ENCODE measurements at places on chromosomes 16 and 17.

GRCh38 chr17:82563318-82563717, 43.8 kb downstream of the FOXK2 start:
- DNase-seq: no peak

- DNase-seq: no peak
These were observed 66.5 kb upstream of the IRX3 start for GRCh38 chr16:54353097-54353496.

GRCh38 chr16:87445486-87445885, 47.3 kb downstream of the ZCCHC14 start:
- DNase-seq: no peak

GRCh38 chr16:8908810-8909468, 26.8 kb downstream of the LITAFD start:
- DNase-seq: no peak

GRCh38 chr16:65743558-65743957, 621.7 kb upstream of the CDH11 start:
- DNase-seq: no peak

DNA sequence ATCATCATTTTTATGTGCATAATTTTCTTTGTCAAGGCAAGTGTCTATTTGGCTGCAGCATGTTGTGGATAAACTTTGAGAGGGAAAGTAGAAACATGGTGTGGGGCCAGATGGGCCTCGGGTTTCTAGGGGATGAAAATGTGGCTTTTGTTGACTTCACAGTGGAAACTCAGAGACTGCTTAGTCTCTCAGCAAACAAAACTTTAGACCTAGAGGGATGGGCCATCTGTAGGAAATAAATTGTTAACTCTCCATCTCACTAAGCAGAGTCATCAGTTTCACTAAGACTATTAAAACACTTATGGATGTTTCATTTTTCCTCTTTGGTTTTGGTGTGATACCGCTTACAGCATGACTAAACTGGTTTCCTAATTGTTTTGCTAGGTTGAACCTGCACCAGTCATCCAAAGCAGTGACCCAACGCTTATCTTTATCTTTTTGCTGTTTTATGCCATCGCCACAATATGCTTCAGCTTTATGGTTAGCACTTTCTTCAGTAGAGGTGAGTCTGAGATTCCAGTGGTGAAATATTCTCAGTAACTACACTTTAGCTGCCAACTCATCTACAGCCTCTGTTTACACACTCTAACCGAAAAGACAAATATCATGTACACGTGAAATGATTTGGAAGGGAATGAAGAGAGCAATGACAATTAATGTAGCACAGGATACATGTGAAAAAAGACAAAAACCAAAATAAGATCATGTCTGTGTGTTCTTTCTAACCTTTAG, 60.6 kb upstream of the CRYM start:
- DNase-seq: no peak

DNA sequence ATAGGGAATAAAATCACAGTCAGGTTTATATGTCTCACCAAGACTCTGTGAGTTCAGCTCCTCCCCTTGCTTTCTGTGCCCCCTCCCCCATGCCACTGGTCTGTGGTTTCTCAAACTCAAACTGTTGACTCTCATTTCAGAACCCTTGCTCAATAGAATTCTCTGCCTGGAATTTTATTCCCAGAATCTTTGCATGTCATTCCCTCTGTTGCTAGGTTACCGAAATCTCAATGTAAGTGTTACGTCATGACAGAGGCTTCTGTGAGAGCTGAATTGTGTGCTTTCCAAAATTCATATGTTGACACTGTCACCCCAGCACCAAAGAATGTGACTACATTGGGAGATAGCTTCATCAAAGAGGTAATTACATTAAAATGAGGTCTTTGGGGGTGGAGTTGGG, 1938.8 kb downstream of the TP53TG3F start:
- DNase-seq: no peak

DNA sequence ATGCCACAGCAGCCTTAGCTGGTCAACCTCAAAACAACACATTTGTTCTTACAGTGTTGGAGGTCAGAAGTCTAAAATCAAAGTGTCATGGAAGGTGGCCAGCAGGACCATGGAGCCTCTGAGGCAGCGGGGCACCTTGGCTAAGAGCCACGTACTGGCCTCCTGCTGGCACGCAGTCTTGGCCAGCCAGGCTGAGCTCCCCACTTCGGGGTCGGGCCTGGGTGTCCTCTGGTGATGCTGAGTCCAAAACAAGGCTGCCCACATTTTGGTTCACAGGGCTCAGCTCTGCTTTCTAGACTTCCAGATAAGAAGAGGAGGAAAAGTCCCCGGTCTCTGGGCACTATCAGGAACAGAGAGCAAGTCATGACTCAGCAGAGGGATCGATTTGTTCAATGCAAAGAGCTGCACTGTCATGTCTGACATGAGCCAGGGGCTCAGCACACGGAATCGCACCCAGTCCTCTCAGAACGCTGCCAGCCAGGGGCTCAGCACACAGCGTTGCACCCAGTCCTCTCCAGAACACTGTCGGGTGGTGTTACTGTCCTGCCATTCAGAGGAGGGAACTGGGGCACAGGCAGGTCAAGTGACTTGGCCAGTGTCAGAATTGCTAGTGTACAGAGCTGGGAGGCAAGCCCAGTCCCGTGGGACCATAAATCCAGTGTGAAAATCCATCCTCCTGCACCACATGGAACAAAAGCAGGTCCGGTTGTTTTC, 2.5 kb downstream of the LGALS9 start:
- no peak for DNase-seq

- no peak for DNase-seq
These were observed 80.6 kb upstream of the LGALS9 start for GRCh38 chr17:27550291-27550930.

DNA sequence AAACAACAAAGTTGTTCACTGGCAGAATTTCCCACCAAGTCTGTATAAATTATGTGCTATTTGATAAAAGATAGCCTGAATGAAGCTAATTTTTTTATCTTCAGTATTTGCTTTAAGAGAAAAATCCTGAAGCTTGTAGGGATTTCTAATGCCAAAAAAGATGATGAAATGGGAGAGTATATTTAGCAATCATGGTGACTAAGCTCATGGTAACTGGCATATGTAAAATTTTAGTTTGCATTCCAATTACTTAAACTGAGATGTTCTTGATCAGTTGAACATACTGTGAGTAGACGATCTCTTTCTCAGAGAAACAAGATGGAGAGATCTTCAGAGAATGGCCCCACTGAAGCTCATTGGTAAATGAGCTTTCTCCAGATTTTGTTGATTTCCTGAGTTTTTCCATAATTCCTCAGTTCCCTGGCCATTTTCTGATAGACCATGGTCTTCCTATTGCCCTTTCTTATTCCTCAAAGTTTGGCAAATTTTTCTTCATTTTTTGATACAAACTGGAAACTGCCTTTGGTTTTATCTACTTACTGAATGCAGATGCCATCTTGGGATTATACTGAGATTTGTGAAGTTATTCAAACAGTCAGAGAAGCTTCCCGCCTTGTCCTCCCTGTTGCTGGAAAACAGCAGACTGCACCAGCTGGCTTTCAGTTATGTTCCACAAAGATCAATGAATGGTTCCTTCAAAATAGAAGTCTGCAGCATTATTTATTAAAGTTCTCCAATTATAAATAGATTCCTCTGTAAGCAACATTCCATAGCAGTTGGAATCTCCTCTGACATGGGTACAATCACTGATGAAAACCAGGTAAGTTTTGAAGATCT, 68.3 kb upstream of the ALOX12 start:
- no peak for DNase-seq

GRCh38 chr17:17146786-17147406, 59.2 kb downstream of the PLD6 start:
- DNase-seq: peak; percentile 19

- DNase-seq: no peak
These were observed 4.8 kb downstream of the ATP2A3 start for GRCh38 chr17:3959295-3959899.

DNA sequence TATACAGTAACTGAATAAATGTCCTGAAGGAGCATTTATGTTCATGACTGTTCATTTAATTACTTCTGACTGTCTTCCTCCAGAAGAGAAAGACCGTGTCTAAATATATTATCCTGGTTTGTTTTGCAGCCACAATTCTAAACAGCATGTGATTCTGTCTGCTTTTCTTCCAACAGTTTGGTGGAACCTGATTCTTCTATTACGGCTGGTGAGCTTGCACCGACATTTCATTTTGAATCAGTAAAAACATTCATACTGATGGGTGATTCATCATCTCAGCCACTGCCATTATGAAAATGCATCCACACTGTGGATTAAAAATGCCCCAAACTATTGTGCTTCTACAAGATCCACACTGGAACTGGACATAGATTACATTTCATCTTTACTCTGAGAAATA, 16.9 kb downstream of the KNOP1 start:
- no peak for DNase-seq

GRCh38 chr17:16477255-16477654, 14.7 kb downstream of the LRRC75A start:
- no peak for DNase-seq

DNA sequence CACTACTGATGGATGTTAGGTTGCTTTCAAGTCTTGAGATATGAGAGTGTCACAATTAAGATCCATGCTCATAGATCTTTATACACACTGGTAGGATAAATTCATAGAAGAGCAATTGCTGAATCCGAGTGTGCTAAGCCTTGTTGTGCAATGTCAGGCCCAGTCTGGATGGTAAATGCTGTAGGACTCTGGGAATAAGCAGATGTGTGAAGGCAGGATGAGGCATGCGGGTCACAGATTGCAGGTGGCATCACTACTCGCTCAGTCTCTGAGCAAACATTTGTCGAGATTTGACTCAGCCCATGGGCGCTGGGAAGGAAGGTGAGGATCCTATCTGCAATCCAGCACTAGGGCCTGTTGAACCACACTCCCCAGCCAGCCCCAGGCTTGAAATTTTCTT, 40.7 kb downstream of the TMEM186 start:
- DNase-seq: no peak

DNA sequence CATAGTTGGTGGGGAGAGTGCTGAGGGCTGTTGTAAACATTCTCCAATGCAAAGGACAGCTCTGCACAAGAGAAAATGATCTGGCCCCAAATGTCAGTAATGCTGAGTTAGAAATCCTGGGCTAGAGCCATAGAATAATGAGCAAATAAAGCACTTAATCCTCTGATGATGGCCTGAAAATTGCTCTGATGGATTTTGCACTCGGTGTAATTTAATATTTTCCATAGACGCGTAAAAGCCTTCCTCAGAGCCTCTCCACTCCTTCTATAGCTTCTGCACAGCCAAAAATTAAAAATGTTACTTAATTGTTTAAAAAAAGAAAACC, 23.7 kb downstream of the FAM20A start:
- no peak for DNase-seq

DNA sequence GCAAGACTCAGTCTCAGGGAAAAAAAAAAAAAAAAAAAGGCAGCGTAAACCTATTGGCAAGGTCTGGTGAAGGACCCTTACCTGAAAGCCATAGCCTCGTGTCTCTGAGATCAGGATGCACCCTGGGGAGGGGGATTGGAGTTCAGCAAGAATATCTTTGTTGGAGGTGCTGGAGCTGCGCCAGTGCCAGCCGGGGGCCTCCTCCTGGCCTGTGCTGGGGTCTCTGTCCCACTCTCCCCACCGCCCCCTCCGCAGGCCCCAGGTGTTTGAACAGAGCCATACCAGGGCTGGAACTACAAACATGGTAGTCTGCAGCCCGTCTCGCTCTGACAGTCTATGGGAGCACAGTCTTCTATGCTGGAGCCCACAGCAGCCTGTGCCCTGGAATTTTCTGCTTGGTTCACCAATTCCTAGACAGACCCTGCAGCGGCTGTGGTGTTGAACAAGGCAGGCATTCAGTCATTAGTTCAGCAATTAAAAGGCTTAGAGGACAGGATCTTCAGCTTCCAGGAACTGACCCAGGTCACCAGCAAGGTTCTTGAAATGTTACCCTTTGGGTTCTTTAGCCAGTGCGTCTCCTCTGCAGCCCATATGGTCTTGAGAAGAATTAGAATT, 42.2 kb upstream of the KIFC3 start:
- DNase-seq: no peak

DNA sequence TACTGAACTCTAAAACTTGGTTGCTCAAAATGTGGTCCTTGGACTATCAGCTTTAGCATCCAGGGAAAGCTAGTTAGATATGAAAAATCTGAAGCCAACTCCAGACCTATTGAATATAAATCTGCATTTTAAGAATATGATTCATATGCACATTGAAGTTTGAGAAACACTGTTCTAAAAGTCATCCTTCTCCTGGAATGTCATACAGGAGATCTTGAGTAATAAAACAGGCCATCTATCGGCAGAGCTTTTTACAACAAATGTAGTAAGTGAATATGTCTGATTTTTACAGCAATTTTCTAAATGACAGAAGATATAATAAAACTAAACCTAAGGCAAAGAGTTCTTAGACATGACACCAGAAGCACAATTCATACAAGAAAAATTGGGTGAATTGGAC, 140.4 kb downstream of the PMP22 start:
- no peak for DNase-seq

DNA sequence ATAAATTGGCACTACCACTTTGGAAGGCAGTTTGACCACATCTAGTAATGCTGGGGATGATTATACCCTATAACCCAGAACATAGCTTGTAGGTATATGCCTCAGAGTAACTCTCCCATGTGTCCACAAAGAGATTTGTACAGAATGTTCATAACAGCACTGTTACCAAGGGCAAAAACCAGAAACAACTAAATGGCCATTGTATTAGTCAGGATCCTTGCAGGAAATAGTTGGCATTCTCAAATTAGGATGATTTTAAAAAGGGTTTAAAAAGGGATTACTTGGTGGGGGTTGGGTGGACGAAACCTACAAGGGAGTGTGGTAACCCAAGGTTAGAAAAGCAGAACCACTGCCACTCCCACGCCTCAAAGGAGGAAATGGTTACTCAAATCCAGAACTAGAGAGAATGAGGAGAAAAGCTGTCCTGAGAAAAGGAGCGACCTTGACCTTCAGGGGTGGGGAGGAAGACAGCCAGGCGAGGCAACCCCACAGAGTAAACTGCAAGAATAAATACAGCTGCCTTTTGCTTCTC, 2.1 kb downstream of the CPPED1 start:
- DNase-seq: no peak

DNA sequence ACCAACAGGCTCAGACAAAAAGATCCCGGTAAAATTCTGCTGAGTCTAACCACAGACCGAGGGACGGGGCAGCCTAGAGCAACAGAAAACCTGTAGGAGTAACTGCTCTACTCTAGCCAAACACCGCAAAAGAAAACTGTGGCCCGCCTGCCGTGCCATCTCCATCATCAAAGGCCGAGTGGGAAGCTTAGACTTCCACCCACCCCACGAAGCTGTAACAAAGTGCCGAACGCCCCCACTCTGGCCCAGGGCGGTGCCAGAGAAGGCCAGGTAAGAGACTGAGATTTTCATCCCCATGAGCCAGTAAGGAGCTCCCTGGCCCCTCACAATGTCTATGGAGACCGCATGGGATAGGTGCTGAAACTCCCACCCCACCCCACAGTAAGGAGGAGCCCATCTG, 231.9 kb upstream of the COX10 start:
- DNase-seq: no peak

- DNase-seq: no peak
These were observed 4.5 kb downstream of the TBX4 start for GRCh38 chr17:61456688-61457225.

All from stimulated activated CD4-positive, alpha-beta T cell treated with anti-CD3 and anti-CD28 coated beads, Interleukin-4, amount 100 ng/mL, for 1 hour (primary cell).